ENCODE measurements at places on chromosomes 16 and 17. TPM values are rescaled to one million over a fixed set of nuclear protein-coding genes. Genes with fewer than 3 reads are reported as not detected.

Gene RRAD
- total RNA-seq = 3.5 TPM

Gene EXOSC6
- 25.5 TPM for total RNA-seq

Gene OTOP2
- total RNA-seq = 44.5 TPM

Gene PLCD3
- 303 TPM for total RNA-seq

- no peak overlapping the region for H3K27ac ChIP-seq
- no peaks in the 10 kb centered on the region for H3K4me1 ChIP-seq
- no peaks in the 10 kb centered on the region for H3K27me3 ChIP-seq
- DNase-seq = no peak
- H3K36me3 ChIP-seq = no peaks in the 10 kb centered on the region
These were observed 31.9 kb upstream of the ANKFN1 start for GRCh38 chr17:56121191-56122051.

- no peaks in the 10 kb centered on the region for H3K4me1 ChIP-seq
- peaks cover 52% of the 10 kb centered on the region for H3K27me3 ChIP-seq
- H3K36me3 ChIP-seq = no peaks in the 10 kb centered on the region
- no peak for DNase-seq
These were observed 26.4 kb downstream of the WNT3 start for GRCh38 chr17:46792071-46792470.

All from transverse colon (tissue), 4 donors.